ENCODE measurements at places on chromosomes 1 and 21.

- H3K4me3 ChIP-seq, result no peak overlapping the region
- H3K27ac ChIP-seq, result no peak overlapping the region
- DNase-seq, result no peak
- H3K27me3 ChIP-seq, result no peaks in the 10 kb centered on the region
- peaks cover 5% of the 10 kb centered on the region for H3K4me1 ChIP-seq
- no peaks in the 10 kb centered on the region for H3K36me3 ChIP-seq
Measured at GRCh38 chr1:44489481-44489880, 84.4 kb downstream of the RNF220 start.

GRCh38 chr1:218254296-218254946 lies 30.7 kb upstream of the RRP15 start:
- no peaks in the 10 kb centered on the region for H3K36me3 ChIP-seq
- no peaks in the 10 kb centered on the region for H3K4me1 ChIP-seq
- no peak overlapping the region for H3K27ac ChIP-seq
- no peaks in the 10 kb centered on the region for H3K27me3 ChIP-seq

- H3K27ac ChIP-seq, result no peak overlapping the region
- peaks cover 41% of the 10 kb centered on the region for H3K27me3 ChIP-seq
- H3K4me3 ChIP-seq, result no peak overlapping the region
- DNase-seq, result no peak
- no peaks in the 10 kb centered on the region for H3K36me3 ChIP-seq
Measured at GRCh38 chr1:155073377-155074242, 5.0 kb upstream of the EFNA3 start.

- H3K27me3 ChIP-seq, result no peaks in the 10 kb centered on the region
- no peak overlapping the region for H3K4me3 ChIP-seq
- no peaks in the 10 kb centered on the region for H3K4me1 ChIP-seq
Measured at GRCh38 chr1:87044424-87044823, 130.0 kb downstream of the HS2ST1 start.

DNA sequence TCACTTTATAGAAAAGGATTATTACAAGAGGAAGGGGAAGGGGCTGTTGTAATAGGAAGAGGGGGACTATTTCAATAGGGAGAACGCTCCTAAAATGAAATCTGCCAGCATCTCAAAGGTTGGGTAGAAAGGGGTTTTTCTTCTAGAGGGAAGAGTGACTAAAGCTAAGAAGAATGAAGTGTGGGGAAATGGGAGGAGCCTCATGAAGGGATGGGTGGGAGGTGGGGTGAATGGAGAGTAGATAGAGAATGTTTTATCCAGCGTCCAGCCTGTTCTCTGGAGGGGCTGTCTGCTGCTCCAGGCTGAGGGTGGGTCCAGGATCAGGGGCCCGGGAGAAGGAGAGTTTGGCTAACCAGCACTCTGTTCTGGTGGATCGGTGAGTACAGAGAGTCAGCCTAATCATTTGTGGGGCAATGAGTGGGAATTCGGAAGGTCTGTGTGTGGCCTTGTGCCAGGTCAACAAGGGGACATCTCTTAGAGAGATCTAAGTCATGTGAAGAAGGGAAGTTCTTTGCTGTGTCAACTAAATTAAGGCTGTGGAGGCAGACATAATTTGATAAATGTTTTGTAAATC lies 25.2 kb downstream of the VN1R5 start:
- no peaks in the 10 kb centered on the region for H3K27me3 ChIP-seq
- DNase-seq, result no peak
- H3K27ac ChIP-seq, result no peak overlapping the region
- no peaks in the 10 kb centered on the region for H3K36me3 ChIP-seq

- H3K36me3 ChIP-seq, result no peaks in the 10 kb centered on the region
- H3K27ac ChIP-seq, result no peak overlapping the region
- DNase-seq, result no peak
- H3K4me1 ChIP-seq, result no peaks in the 10 kb centered on the region
Measured at GRCh38 chr21:29221253-29221744, 77.4 kb upstream of the BACH1 start.

DNA sequence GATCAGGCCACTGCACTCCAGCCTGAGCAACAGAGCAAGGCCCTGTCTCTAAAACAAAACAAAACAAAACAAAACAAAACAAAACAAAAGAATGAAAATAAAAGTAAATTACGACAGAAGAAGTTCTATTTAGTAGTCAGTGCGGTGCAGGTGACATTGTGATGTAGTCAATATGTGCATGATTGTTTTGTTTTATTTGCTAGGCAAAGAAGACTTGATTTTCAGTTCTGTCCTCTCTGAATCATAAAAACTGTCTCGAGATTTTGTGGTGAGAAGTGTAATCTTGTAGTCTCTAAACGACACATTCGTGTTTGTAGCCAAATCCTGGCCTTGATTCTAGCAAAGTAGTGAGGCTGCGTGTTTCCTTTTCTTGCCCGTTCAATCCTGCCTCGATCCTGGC lies 23.5 kb downstream of the PEX14 start:
- H3K36me3 ChIP-seq, result peaks cover 16% of the 10 kb centered on the region
- no peak for DNase-seq
- H3K27ac ChIP-seq, result no peak overlapping the region
- H3K4me1 ChIP-seq, result peaks cover 11% of the 10 kb centered on the region
- H3K4me3 ChIP-seq, result no peak overlapping the region

- H3K36me3 ChIP-seq, result no peaks in the 10 kb centered on the region
- H3K4me3 ChIP-seq, result no peak overlapping the region
- H3K27me3 ChIP-seq, result no peaks in the 10 kb centered on the region
- H3K27ac ChIP-seq, result no peak overlapping the region
- no peak for DNase-seq
Measured at GRCh38 chr1:219724440-219724839, 111.5 kb upstream of the ZC3H11B start.

DNA sequence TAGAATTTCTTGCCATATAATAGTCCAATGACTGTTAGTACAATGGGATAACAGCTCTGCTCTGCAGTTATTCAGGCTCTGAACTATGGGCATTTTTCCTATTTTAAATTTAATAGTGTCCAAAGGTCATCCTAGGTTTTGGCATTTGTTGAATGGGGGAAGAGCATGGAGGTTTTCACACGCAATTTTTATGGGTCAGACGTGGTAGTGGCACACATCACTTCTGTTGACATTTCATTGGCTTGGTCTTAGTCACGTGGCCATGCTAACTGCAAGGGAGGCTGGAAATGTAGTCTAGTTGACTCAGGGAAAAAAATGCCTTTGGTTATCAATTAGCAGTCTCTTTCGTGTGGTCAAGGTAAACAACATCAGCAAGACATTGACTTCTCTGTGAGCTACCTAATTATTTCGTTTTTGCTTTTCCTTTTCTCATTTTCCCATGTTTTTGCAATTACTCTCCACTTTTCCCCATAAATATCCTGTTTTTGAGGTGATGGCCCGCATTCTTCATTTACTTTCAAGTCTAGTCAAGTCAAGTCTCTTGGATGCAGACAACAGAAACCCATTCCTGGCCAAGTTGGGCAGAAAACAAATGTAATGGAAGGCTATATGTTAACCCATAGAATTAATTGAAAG lies 82.8 kb downstream of the DYRK1A start:
- H3K36me3 ChIP-seq, result peaks cover 7% of the 10 kb centered on the region
- H3K27me3 ChIP-seq, result no peaks in the 10 kb centered on the region
- peaks cover 41% of the 10 kb centered on the region for H3K4me1 ChIP-seq
- no peak overlapping the region for H3K4me3 ChIP-seq
- H3K27ac ChIP-seq, result no peak overlapping the region

GRCh38 chr1:239617731-239618130 lies 231.4 kb downstream of the CHRM3 start:
- peaks cover 11% of the 10 kb centered on the region for H3K4me1 ChIP-seq
- H3K27me3 ChIP-seq, result no peaks in the 10 kb centered on the region
- no peak for DNase-seq
- no peaks in the 10 kb centered on the region for H3K36me3 ChIP-seq
- H3K4me3 ChIP-seq, result no peak overlapping the region

DNA sequence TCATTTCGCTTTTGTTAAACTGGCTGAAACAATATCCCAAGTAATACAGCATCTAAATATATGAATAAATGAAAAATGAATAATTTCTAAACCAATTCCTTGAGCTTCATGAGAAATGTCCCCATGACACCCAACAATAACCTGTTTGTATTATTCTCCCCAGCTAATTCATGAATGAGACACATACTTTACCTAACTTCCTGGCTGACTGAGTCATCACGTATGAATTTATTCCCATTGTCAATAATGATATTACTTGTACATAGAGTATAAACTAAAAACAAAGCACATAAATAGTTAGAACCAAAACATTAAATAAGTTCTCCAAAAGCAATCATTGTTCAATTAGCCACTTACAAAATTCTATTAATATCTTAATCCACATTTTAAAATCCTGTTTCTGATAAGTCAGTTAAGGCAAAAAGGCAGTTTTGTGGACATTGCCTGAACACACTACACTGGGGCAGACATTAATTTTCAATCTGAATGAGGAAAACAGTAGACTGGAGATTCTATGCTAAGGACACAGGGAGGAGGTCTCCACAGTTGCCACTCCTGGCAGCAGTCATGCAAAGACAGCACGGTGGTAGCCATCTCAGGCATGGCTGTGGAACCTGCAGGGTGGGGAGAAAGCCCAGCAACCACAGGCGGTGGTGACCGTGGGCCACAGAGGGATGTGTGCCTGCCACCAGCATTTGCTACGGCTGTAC lies 48.2 kb downstream of the SLC9C2 start:
- no peaks in the 10 kb centered on the region for H3K36me3 ChIP-seq
- no peaks in the 10 kb centered on the region for H3K27me3 ChIP-seq
- H3K4me3 ChIP-seq, result no peak overlapping the region
- no peak for DNase-seq
- H3K4me1 ChIP-seq, result no peaks in the 10 kb centered on the region

- DNase-seq, result no peak
- peaks cover 3% of the 10 kb centered on the region for H3K4me1 ChIP-seq
- H3K36me3 ChIP-seq, result peaks cover 40% of the 10 kb centered on the region
- no peak overlapping the region for H3K4me3 ChIP-seq
- H3K27me3 ChIP-seq, result no peaks in the 10 kb centered on the region
Measured at GRCh38 chr21:36337099-36337509, 17.1 kb downstream of the MORC3 start.

Data from muscle of leg (tissue), 16 donors.